ENCODE measurements at places on chromosomes 5 and 9. TPM values are rescaled to one million over a fixed set of nuclear protein-coding genes. Genes with fewer than 3 reads are reported as not detected.

- no peak for DNase-seq
These were observed 521.3 kb upstream of the ZNF608 start for GRCh38 chr5:125267636-125268248.

- DNase-seq = no peak
These were observed 160.4 kb downstream of the ESM1 start for GRCh38 chr5:54825005-54825404.

DNA sequence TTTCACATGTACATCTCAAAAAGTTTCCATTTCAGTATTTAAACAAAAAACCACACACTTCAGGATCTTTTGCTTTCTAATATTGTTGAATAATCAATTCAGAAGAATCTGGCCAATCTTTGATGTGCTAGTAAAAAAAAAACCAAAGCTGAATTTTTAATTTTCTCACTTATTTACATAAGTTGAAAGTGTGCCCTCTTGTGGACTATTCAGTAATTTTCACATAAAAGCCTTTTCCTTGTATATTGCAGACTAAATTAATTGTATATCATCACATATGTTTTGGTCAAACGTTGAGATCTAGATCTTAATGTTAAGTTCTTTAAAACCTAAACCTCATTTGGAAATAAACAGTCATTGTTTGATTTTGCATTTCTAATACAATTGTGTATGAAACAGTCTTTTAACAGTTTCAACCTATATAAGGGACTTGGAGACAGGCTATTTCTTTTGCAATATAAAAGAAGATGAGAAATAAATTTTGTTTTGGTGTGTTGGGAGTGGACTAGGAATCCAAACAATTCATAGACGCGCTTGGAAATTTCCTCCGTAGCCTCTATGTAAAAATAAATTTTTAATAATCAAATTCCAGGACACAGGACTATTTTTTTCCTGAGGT lies 68.1 kb downstream of the NIPBL start:
- no peak for DNase-seq

- no peak for DNase-seq
These were observed 81.8 kb downstream of the BOD1 start for GRCh38 chr5:173534664-173535063.

GRCh38 chr9:5773324-5773999 lies 59.5 kb downstream of the ERMP1 start:
- no peak for DNase-seq

DNA sequence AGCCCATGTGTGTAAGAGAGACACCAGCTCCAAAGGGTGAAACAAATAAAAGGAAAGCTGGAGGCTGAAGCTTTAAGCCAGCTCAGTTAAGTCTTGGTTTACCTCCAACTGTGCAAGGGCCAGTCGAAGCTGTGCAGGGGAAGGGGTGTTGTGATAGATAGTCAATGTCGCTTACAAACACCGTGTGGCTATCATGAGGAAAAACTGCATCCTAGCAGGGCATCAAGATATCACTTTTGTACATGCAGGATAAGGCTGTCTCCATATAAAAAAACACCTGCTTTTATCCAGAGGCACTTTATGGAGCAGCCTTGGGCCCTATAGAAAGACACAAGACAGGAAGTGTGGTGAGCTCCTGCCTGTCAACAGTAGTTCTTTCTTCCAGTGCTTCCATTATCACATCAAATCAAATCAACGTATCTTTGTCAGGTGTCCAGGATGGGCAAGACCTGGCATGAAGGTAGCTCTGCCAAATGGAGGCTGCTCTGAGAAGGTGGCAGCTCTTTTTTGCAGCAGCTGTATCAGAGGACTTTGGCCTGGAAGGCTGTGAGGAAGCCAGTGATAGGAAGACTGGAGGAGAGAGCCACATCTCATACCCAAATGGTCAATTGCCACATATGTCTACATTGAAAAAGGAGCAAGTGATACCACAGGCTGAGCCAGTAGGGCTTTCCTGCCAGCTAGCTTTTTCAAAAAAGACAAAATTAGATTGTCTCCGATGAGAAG lies 29.3 kb upstream of the SELENOP start:
- no peak for DNase-seq

GRCh38 chr5:37015795-37016666 lies 139.5 kb downstream of the NIPBL start:
- no peak for DNase-seq

GRCh38 chr5:171846323-171846722 lies 60.7 kb downstream of the SMIM23 start:
- DNase-seq = no peak

C9orf153 gene
- total RNA-seq = not detected

All from A172 (cell line).